ENCODE measurements at places on chromosomes 1 and 21.

GRCh38 chr1:198929111-198929604, 290.3 kb downstream of the PTPRC start:
- DNase-seq = no peak

- DNase-seq = no peak
Measured at GRCh38 chr1:54834007-54834541, 33.0 kb upstream of the TTC22 start.

GRCh38 chr1:214187121-214187900, 93.6 kb upstream of the SMYD2 start:
- DNase-seq = no peak

DNA sequence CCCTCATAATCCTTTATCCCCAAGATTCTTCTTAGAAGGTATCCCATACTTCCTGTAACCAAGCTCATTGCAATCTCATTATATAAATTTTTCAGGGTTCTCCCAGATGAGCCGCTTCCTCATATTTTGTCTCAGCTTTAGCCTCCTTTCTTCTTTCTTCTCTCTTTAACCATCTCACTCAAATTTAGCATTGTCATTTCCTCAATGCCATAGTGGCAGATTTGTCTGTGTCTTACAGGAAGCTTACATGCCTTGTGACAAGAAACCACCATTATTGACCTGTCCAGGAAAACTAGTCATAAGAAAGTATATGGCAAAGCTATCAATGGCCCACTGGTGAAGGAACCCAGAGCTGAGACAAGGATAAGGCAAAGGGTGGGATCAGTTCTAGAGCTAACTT, 6.0 kb upstream of the FCRL2 start:
- no peak for DNase-seq

DNA sequence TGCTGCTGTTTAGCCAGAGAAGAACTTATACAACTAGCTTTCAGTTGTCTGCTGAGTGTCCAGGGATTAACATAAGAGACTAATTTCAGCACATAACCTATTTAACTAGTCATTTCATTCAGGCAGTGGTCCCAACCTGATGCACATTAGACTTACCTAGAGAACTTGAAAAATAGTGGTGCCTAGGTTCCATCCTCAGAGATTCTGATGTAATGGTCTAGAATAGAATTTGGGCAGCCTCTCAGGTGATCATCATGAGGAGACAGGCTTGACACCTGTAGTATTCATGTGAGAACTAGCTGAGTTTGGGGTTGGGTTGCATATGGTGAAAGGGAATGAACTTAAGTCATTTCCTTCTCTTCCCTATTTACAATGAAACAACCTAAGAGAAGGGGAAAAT, 24.8 kb downstream of the CNST start:
- DNase-seq = no peak

GRCh38 chr1:90414201-90414600, 302.9 kb downstream of the BARHL2 start:
- DNase-seq = no peak

GRCh38 chr1:53968125-53968513, 22.0 kb downstream of the LRRC42 start:
- DNase-seq = no peak

GRCh38 chr1:97632776-97633175, 288.1 kb downstream of the DPYD start:
- DNase-seq = no peak

DNA sequence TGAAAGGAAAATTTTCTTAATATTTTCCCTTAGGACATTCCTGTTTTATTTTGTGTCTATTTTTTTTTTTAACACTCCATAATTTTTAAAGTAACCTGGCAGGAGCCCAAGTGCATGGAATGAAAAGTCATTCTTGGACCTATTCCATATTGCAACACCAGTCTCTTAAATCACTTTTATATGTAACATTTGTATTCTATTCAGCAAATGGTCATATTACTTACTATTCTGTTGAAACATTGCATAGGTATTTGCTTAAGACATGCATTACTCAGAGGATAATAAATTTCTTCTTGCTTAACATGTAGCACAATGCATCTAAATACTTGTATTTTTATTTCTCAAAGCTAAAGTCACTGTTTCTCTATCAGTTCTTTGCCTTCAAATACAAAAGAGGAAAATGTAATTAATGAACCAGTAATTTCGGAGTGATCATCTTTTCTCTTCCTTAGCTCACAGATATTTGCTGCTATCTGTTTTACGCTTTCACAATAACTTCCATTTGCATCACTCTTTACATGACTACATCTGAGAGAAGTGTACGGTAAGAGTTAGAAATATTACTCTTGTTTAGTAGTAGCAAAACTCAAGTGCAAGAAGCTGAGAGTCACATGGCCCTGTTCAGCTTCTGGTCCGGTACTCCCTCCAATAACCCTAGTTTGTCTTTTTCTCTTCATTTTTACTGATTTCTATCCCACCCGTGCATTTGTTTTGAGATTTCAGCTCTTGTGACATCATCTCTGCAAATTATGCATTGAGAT, 394.8 kb downstream of the USP25 start:
- DNase-seq = no peak

GRCh38 chr1:181936269-181936668, 125.2 kb downstream of the ZNF648 start:
- no peak for DNase-seq

DNA sequence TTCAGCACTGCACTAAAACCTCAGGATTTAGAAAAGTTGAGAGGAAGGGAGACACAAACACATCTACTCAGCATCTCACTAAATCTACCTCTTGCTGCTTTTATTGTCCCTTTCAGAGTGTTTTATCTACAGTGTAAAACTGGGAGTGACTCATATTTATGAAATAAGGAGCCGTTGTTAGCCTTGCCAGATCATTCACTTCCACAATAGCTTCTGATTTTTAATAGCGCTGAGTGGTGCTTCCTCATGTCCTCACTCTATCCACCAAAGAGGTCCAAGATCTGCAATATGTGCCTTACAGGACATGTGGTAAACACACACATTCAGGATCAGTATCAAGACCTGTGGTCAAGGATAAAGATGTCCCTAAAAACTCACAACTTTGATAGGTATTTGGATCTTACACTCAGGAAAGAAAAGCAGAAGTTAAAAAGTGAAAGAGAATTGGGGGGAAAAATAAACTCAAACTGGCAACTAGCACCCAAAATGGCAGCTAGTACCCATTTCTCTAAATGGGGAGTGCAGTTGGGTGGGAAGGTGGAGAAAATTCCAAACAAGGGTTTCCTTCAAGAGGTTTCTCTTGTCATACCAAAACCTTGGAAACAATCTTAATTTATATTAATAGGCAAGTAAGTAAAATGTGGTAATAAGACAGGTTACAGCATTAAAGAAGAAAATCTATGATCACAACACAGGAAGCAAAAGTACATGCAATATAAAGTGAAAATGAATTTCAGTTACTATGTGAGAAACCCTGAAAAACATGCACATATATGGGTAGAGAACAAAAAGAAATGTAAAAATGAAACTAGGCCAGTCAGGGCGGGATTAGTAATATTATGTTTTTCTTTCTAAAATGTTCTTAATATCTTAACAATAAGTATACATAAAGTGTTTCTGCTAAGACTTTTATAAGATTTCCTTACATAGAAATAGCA, 15.9 kb downstream of the DUSP10 start:
- no peak for DNase-seq

DNA sequence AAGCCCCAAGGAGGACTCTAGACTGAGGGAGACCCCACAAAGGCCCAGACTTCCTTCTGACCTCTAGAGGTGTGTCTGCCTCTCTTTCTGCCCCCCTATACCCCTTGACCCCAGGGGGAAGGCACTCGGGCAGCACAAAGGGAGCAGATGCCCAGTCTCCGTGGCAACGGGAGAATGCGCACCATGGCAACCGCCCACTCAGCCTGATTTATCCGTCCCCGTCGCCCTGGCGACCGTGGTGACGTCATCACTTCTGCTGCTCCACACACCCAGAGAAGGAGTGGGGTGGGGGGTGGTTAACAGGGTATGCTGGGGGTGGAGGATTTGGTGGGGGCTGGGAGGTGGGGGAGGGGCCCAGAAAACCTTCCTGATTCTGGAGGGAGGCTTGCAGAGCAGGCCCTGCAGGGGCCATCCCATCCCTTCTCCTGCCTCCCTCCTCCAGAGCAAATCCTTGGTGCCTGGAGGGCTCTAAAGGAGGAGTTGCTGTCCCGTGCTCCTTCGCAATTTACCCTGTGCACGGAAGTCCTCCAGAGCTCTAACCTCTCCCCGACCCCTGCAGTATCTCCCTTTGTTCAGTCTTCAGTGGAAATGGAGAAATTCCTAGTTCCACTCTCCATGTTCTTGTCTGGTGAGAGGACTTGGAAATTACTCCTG, 6.3 kb downstream of the CELF3 start:
- no peak for DNase-seq

DNA sequence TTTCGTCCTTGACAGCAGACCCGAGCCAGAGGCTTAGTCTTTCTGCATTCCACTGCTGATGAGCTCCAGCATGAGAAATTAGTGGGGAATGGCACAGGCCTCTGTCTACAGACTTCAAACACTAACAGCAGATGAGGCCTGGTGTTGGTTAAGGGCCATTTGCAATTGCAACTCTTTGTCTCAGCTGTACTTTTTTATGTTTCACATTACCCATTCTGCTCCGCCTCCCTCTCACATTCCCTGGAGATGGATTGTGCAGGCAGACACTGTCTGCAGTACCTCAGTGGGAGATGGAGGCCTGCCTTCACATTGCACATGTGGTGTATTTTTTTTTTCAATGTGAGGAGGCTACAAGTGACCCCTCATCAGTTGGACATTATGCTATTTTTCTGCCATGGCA, 370.2 kb downstream of the DUSP10 start:
- no peak for DNase-seq

GRCh38 chr1:93765099-93765498, 83.5 kb upstream of the BCAR3 start:
- no peak for DNase-seq

GRCh38 chr1:155977690-155978324, 540 bp downstream of the ARHGEF2 start:
- DNase-seq = no peak

DNA sequence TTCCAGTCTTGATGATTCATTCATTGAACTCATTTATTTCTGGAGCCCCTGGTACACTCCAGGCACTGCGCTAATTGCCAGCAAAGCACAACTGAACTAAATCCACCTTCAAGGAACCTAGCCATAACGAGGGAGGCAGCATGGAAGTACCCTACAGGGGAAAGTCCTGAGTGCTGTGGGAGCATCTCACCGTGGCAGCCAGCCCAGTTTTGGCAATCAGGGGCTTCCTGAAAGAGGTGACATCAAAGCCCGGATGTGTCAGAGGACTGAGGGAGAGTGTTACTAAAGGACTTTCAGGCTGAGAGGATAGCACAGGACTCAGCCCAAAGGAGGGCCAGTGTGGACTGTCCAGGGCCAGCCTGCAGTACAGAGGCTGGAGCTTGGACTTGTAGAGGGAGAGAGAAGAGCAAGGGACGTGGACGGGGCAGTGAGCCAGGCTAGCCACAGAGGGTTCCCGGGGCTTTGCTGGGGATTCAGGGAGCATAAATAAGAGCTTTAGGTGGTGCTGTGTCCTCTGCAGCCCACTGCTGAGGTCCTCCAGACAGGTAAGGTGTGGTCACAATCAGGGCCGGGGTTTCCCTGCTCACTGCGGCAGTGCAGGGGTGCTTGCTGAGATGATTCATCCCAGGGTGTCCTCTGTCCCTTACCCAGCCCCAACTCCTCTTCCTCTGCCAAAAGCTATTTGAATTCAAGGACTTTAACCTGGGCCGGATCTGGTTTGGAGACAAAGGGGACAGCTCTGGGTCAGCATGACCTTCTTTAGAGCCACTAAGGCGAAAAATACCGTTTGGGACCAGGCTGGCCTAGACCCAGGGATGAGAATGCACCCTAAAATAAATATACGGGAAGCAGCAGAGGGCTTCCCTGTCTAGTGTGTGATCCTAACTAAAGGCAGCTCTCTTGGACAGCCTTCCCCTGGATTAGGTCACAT, 128.3 kb downstream of the EDEM3 start:
- DNase-seq = no peak

- no peak for DNase-seq
Measured at GRCh38 chr1:36239941-36240637, 15.8 kb downstream of the THRAP3 start.

GRCh38 chr1:156703741-156704140, 1.6 kb downstream of the CRABP2 start:
- no peak for DNase-seq

DNA sequence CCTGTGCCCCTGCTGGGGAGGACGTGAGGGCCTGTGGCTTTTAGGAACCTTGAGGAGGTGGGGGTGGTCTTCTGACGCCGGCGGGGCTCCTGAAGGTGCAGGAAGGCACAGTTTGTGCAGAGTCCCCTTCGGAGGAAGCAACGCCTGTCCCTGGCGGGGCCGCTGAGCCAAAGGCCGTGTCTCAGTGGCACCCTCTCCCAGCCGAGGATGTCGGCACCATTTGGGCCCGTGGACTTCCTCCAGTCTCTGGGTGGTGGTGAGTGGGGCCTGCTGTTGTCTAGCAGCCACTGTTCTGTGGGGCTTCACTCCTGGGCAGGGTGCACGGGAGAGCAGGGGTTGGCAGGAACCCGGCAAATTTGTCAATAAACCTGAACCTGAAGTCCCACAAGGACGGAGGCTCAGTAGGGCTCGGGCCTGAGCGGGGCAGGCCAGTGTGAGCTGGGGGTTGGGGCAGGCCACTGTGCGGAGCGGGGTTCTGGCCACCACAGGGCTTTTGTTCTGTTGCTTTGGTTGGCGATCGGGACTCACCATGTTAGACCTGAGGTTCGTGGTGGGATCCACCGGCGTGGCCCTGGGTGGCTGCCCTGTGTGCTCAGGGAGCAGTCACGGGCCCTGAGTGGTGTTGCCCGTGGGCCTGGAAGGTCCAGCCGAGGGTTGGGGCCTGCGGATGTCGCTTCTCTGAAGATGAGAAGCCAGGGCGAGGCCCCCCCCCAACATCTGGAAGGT, 64.8 kb downstream of the SKI start:
- DNase-seq = no peak

GRCh38 chr1:94723894-94724293, 96.3 kb upstream of the SLC44A3 start:
- DNase-seq = peak; percentile 32

- no peak for DNase-seq
Measured at GRCh38 chr1:8096105-8097011, 70.2 kb upstream of the ERRFI1 start.

GRCh38 chr1:218658899-218659298, 313.8 kb downstream of the TGFB2 start:
- DNase-seq = peak; percentile 37

GRCh38 chr1:87683196-87683956, 354.7 kb downstream of the LMO4 start:
- DNase-seq = no peak

DNA sequence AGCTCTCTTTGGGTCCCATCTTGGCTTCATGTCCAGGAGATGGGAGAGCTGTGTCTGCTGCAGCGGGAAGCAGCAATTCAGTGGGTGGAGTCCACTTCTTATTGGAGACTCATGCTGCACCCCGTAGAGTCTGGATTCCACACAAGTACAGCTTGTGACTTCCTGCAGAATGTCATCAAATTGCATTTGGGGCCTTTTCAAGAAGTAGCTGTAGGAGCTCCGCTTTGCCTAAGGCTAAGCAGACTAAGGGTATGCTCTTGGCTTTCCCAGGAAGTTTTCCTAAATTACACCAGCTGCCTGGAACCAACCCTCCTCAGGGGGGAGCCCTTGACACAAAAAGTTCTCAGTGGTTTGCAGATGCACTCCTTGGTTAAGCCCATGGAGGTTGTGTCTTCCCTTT, 5.7 kb upstream of the MOB3C start:
- peak; percentile 67 for DNase-seq

- DNase-seq = no peak
Measured at GRCh38 chr1:166089804-166090203, 77.0 kb downstream of the FAM78B start.
